Gastrocnemius medialis (tissue), 4 donors: ENCODE measurements at places on chromosomes 5 and 9. TPM values are rescaled to one million over a fixed set of nuclear protein-coding genes. Genes with fewer than 3 reads are reported as not detected.

The SLC1A3 gene
- 69.4 TPM for total RNA-seq

The AMACR gene
- total RNA-seq = 15.3 TPM

The NRG2 gene
- 28.8 TPM for total RNA-seq

- no peak overlapping the region for H3K4me3 ChIP-seq
- H3K36me3 ChIP-seq = no peaks in the 10 kb centered on the region
- H3K4me1 ChIP-seq = peaks cover 45% of the 10 kb centered on the region
- H3K27me3 ChIP-seq = no peaks in the 10 kb centered on the region
- peak; percentile 52 for DNase-seq
Measured at GRCh38 chr9:34027845-34028574, 20.7 kb downstream of the UBAP2 start.

DNA sequence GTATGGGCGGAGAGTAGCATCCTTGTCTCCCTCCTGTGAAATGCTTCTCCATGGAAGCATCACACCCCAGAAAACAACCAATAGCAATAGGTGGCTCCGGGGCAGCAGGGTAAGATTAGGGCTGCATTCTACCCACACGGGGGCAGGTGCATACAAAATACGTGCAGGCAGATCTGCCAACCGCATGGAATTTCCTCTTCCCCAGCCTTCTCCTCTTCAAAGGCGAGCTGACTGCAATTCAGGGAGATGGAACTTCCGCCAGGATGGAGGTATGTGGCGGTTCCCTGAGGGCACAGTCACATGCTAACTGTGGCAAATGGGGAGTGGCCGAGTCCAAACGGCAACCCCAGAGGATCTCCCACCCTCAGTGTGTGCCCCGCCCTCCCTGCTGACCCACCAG, 81.5 kb downstream of the LMNB1 start:
- H3K4me1 ChIP-seq = peaks cover 6% of the 10 kb centered on the region
- no peak overlapping the region for H3K4me3 ChIP-seq

- peak overlapping the region; percentile 44 for H3K27ac ChIP-seq
- peaks cover 43% of the 10 kb centered on the region for H3K27me3 ChIP-seq
- peaks cover 3% of the 10 kb centered on the region for H3K4me1 ChIP-seq
- no peaks in the 10 kb centered on the region for H3K36me3 ChIP-seq
Measured at GRCh38 chr9:134640506-134641172, 964 bp upstream of the COL5A1 start.

DNA sequence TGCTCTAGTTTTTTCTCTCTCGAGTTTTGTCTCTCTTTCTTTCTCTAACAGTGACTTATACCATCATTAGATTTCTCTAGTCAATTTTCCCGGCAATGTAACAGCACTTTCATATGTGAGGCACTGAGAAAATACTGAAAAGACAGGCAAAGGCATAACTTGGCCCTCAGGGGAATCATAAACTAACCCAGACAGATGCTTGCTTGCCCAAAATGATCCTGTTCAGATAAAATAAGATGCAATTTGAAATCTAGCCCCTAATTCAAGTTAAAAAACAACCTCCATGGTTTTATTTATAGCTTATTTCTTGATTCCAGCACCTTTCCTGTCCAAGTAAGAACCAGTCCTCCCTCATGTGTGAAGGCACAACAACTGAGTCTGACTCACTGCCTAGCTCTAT, 294.6 kb downstream of the GAS1 start:
- no peak overlapping the region for H3K4me3 ChIP-seq
- no peaks in the 10 kb centered on the region for H3K27me3 ChIP-seq
- H3K4me1 ChIP-seq = no peaks in the 10 kb centered on the region
- no peak overlapping the region for H3K27ac ChIP-seq
- DNase-seq = no peak

GRCh38 chr5:149549461-149550267, 1.6 kb downstream of the CSNK1A1 start:
- no peaks in the 10 kb centered on the region for H3K36me3 ChIP-seq
- H3K4me1 ChIP-seq = peaks cover 52% of the 10 kb centered on the region
- peak overlapping the region; percentile 99 for H3K27ac ChIP-seq

GRCh38 chr5:78659114-78659513, 10.5 kb upstream of the LHFPL2 start:
- H3K27ac ChIP-seq = no peak overlapping the region
- no peaks in the 10 kb centered on the region for H3K27me3 ChIP-seq
- no peaks in the 10 kb centered on the region for H3K36me3 ChIP-seq
- no peak for DNase-seq
- no peak overlapping the region for H3K4me3 ChIP-seq

GRCh38 chr9:129868872-129869486, 33.7 kb downstream of the USP20 start:
- H3K4me1 ChIP-seq = no peaks in the 10 kb centered on the region
- no peaks in the 10 kb centered on the region for H3K36me3 ChIP-seq
- no peak overlapping the region for H3K4me3 ChIP-seq
